ENCODE measurements at places on chromosomes 4 and X.

DNA sequence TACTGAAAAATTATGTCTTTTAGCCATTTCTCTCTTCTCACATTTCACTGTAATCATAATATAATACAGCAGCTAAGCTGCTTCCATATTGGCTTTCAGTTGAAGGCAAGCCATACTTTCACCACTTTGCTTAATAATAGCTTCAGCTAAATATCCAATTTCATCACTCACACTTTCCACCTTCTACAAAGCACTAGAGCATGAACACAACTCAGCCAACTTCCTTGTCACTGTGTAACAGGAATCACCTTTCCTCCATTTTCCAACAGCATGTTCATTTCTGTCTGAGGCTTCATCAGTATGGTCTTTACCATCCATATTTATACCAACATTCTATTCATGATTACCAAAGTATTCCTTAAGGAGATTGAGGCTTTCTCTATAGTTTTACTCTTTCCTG is 219.8 kb upstream of the CTSO start:
- no peak for DNase-seq

- no peak for DNase-seq
Observed at GRCh38 chr4:23952258-23952657, 62.4 kb upstream of the PPARGC1A start.

GRCh38 chr4:2731907-2732317 is 24.2 kb downstream of the TNIP2 start:
- DNase-seq, result no peak

- DNase-seq, result no peak
Observed at GRCh38 chr4:77578145-77578544, 27.5 kb upstream of the CXCL13 start.

DNA sequence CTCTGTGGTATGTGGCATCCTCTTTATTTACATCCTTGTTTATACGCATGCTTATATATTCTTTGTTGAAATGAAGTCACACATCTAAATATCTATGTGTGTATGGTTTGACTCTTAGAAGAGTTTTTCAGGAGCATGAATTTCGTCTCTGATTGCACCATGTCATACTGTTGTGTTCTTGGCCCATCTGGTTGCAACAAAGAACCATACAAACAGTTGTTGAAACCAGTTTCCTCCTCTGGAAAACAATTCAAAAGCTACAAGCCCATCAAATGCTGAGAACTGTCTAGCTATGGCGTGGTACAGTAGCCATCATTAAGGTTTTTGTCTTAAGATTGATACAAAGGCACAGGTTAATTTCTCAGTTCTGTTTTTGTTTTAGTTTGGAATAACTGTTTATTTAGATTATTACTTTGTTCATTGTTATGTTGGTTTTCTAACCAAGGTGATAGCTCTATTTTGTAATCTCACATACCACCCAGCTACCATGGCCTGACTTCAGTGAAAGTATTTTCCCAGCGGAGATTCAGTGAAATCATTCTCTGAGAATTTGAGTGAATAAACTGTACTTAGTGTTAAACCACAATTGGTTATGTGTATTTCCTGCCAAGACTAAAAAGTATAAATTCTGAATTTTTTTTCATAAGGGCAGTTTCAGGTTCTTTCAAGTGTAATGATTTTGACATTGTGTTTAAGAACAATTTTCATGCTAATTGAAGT is 91.0 kb downstream of the ARHGAP24 start:
- DNase-seq, result no peak

DNA sequence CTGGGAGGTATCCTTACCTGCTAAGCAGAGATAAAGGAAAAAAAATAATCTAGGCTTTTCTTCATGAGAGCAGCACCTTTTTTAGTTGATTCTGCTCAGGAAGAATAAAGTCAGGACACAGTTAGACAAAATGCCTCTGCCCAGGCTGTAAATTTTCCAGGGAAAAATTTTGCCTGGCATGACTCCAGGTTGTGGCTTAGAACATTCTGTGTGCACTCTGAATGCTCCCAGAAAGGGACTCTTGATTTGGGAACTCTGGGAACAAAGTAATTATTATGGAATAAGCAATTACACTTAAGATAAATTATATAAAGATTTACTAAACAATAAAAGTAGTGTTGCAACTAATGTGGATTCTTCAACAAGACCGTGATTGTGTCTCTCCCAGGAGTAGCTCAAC is 826.2 kb upstream of the TENM3 start:
- DNase-seq, result no peak

DNA sequence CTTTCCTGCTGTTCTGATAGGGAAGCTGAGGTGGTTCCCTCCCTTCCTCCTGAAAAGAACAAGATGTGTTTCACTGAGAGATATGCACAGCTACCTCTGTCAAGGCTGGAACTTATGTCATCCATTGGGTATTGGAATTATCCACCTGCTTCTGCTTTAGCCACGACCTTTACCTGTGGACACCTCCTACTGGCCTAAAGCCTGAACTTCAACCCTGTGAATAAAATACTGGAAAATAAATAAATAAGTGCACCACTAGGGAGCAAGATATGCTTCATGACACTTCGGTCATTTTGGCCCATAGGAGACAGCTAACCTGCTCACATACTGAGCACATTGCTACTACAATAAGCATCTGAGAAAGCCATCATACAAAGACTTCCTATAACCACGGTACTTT is 419.9 kb upstream of the NWD2 start:
- DNase-seq, result no peak

GRCh38 chr4:141330616-141331015 is 109.9 kb downstream of the ZNF330 start:
- DNase-seq, result no peak

DNA sequence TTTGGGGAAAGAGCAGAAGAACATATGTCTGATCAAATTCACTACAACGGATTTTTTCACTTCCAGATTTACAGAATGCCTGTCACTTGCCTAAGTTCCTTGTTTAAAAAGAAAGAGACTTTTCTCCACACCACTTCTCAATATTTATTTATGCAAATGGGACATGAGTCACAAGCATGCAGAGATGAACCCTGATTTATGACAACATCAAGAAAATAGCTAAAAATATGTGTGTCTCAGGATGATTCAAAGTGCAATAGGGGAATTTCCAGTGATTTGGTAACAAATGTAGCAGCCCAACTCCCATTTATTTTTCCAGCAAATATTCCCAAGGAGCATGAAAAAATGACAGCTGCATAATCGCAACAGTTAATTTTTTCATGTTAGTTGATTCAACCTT is 180.4 kb upstream of the FAT1 start:
- DNase-seq, result no peak

- no peak for DNase-seq
Observed at GRCh38 chr4:123133397-123134050, 211.1 kb upstream of the NUDT6 start.

DNA sequence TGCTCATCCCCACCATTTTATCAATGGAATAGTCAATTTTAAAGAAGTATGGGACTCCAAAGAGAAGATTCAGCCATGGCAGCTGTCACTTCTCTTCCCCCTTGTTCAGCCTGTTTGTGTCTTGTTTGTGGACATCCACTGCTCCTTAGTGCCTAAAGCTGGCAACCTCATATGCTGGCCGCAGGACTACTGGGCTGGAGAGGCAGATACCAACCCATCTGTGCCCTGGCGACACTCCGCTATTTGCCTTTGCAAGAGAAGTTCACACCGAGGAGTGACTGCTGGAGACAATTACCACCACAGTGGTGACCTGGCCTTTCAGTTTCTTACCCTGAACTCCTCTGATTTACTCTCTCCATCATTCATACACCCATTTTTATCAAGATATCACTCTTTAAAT is 64.3 kb downstream of the NHSL2 start:
- DNase-seq, result no peak

GRCh38 chr4:101813604-101814003 is 23.1 kb downstream of the BANK1 start:
- DNase-seq, result no peak

DNA sequence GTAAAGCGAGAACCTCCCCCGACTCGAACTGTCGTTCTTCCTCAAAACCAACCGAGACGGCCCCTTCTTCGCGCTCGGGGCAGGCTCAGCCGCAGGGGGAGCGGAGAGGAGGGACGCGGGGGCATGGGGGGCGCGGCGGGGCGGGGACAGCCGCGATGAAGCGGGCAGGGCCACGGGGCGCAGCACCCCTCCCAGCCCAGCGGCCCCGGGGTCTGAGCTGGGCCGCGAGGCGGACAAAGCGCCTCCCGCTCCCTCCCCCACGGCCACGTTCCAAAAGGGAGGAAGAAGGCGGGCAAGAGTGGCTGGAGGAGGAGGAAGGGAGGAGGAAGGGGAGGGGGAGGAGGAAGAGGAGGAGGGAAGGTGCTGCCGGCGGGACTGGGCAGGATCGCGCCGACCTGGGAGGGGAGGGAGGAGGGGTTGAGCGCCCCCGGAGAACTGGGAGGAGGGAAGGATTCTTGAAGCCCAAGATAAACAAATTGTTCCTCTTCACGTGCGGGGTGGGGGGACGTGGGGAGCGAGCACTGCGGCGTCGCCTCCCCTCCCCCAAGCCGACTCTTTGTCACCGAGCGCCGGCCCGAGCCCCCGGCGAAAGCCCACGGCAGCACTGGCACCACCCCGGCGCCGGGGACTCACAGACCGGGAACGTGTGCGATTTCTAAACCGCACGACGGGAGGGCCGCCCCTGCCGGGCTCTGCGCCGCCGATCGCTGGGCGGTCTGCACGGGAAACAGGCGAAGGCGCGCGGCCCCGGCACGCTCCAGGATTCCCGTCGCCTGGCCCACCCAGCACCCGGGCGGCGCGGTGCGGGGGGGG is 2.9 kb downstream of the MAML3 start:
- DNase-seq, result peak; percentile 74

DNA sequence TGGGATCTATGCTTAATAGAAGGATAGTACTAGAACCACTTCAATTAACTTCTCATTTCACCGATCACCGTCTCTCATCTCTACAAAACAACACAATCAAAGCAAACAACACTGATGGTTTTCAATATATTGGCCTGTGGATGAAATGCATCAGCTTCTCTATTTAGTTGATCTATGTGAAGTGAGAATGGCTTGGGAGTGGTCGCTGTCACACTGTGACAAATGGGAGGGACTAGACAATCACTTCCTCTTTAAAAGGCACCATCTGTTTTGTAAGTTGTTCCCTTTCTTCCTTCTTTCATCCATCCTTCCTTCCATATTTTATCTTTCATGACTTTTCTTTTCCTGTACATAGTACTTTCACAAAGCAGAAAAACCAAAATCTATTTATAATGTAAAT is 23.9 kb upstream of the NWD2 start:
- no peak for DNase-seq

- DNase-seq, result no peak
Observed at GRCh38 chr4:13872155-13872554, 244.6 kb upstream of the BOD1L1 start.

DNA sequence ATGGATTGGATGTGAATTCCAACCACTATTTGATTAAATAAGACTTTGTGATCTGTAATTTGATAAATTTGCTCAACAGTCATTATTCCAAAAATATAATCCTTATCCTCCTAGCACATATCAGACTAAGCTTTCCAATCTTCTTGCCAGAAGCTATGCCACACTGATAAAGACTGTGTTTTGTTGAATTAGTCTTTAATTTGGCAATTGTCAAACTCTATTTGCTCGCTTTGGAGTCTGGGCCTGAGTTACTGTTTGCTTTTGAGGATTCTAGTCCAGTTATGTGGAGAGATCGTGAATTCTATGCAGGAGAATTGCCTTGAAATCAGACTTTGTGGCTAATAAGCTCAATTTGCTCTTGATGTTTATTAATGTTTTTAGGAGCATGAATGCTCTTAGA is 10.9 kb upstream of the RNF150 start:
- no peak for DNase-seq

DNA sequence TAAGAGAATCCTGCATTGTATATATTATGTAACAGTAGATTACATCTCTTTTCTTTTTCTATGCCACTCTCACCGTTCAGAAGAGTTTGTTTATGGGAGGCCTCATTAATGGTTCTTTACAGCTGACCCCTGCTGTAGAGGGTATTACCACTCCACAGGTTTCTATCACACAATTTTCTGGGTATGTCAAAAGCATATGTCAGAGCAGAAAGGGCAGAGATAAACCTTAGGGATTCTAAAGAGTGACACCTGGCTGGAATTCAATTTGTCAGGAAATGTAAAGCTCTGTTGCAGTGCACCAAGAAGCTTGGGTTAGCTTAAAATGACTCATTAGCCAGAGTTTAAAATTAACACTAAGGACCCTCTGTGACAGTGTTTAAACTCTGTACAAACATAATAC is 658.7 kb downstream of the PCDH18 start:
- DNase-seq, result no peak

- DNase-seq, result no peak
Observed at GRCh38 chr4:94689155-94689860, 68.4 kb upstream of the BMPR1B start.

- DNase-seq, result no peak
Observed at GRCh38 chr4:40948014-40948413, 198.3 kb downstream of the NSUN7 start.

- no peak for DNase-seq
Observed at GRCh38 chr4:85725721-85726170, 250.8 kb downstream of the ARHGAP24 start.

DNA sequence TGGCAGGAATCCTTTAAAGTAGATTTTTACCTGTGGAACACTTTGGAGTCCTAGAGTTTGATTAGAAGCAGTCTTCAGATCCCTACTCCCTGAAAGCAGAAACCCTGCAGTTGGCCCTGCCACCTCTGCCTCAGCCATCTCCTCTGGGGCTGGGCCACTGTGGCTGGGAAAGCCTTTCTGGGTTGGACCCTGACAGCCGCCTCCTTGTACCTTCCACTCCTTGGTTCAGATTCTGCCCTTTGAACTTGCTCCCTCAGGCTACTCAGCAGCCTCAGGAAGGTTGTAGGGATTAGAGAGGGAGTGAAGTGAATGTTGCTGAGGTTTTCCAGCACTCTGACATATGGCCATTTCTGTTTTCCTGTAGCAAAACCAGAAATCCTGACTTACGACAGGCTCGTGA is 65.5 kb downstream of the KIT start:
- DNase-seq, result no peak

DNA sequence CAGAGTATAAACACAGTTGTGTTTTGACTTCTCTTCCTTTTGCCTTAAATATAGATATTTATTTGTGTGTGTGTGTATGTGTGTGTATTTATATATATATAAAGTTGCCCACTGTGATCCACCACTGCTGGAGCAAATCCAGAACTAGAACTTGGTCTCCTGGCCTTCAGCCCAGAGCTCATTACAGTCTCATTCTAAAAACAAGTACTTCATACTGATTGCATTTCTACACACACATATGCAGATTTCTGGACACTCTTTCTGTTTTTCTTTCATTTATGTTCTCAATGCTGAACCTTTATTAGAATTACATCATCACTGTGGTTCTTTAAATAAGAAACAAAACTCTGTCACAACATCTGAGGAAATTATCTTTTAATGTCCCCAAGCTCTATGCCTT is 381 bp downstream of the TXK start:
- DNase-seq, result no peak

DNA sequence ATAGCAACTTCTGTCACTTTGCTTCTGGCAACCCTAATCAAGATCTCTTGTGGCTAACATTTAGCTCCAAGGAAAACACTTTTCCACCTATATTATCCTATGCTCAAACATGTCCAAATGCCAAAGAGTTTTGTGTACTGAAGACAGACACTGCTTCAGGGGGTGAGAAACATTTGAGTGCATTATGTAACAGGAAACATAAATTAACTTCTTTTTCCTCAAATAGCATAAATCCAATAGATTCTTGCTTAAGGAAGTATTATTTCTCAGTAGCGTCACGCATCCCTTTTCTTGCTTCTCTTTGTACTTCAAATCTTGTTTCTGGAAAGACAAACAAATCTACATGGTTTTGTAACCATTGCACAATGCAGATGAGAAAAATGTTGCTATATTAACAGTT is 839.1 kb downstream of the GLUD2 start:
- DNase-seq, result no peak

- no peak for DNase-seq
Observed at GRCh38 chr4:119135721-119136121, at the start of gene MYOZ2. Gene MYOZ2, plus strand, starts transcription at chr4:119135832. Its CDS starts 694 bp downstream, at chr4:119136526.

- DNase-seq, result no peak
Observed at GRCh38 chr4:78611215-78611558, 59.6 kb downstream of the ANXA3 start.
